ENCODE measurements at places on chromosomes 3 and 15.

- H3K27ac ChIP-seq: no peak overlapping the region
- no peak for DNase-seq
- no peaks in the 10 kb centered on the region for H3K4me1 ChIP-seq
- H3K36me3 ChIP-seq: no peaks in the 10 kb centered on the region
Measured at GRCh38 chr3:25476639-25477038, 48.6 kb downstream of the RARB start.

DNA sequence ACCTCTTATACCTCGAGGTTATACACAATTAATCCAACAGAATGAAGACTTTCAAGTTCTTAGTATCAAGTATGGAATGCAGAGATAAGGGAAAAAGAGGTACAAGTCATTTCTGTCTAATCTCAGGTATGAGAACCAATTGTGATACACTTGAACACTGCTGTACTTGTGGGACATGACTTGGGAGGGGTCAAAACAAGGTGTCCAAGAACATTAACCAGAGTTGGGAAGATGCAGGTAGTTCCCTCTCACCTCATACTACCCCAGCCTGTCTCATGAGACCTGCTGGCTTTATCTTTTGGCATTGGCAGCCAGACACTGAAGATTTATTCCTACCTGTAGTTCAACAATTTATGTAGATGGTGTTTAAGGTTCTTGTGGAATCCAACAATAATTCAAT lies 209.7 kb downstream of the NR1D2 start:
- H3K36me3 ChIP-seq: peaks cover 7% of the 10 kb centered on the region
- peak overlapping the region; percentile 27 for H3K27ac ChIP-seq
- no peaks in the 10 kb centered on the region for H3K27me3 ChIP-seq
- H3K4me3 ChIP-seq: no peak overlapping the region
- peak; percentile 78 for DNase-seq

GRCh38 chr3:146594843-146595482 lies 10.2 kb downstream of the PLSCR5 start:
- H3K4me3 ChIP-seq: no peak overlapping the region
- DNase-seq: no peak
- no peaks in the 10 kb centered on the region for H3K36me3 ChIP-seq
- no peaks in the 10 kb centered on the region for H3K4me1 ChIP-seq
- no peak overlapping the region for H3K27ac ChIP-seq
- no peaks in the 10 kb centered on the region for H3K27me3 ChIP-seq

DNA sequence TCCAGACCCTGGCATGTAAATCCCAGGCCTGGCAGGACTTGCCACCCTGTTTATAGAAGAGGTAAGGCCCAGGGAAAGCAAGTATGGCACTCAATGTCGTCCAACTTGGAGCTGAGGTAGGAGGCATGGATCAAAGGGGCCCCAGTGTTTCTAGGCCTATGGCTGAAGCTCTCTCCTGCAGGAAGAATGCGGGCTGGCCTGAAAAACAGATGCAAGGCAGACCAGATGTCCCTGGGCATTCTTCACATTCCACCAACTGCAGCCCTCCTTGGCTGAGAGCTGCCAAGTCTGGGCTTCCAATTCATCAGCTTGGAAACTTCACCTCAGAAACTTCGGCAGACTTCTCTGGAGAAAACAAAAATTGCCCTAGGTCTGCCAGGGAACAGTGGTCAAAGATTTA lies 22.2 kb downstream of the MESD start:
- H3K36me3 ChIP-seq: no peaks in the 10 kb centered on the region
- H3K4me1 ChIP-seq: peaks cover 32% of the 10 kb centered on the region
- no peaks in the 10 kb centered on the region for H3K27me3 ChIP-seq

DNA sequence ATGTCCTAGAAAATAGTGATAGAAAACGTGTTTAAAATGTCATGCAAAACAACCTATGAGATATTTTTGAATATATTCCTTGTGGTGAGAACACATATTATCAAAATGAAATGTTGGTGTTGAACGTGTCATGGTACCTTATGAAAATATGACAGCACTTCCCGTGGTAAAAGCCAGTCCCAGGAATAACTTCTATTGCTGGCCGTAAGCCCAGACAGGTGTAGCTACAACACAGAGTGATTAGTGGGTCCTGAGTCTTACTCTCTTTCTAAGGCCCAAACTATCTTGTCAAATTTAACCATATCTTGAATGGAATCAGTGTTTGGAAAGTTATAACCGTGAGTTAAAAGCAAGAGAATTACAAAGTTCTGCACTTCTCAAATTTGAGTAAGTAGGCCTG lies 24.1 kb downstream of the RARB start:
- H3K27ac ChIP-seq: no peak overlapping the region
- no peak overlapping the region for H3K4me3 ChIP-seq
- H3K4me1 ChIP-seq: peaks cover 34% of the 10 kb centered on the region
- DNase-seq: no peak

DNA sequence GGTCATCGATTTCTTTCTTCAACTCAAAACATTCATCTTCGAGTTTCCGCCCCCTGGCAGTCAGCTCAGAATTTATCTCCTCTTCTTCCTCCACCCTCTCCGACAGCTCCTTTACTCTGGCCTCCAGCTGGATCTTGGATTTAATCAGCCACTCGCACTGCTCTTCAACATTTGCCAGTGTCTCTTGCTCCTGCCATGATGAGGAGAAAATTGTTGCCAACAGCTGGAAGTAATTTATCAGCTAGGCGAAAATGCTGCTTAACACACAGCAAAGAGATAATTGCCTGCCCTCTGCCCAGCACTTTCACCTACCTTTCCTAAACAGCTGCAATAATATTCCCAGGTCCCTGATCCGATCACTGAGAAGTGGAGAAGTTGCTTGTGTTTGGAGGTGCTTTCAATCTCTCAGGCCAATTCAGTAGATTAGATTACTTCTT lies 69.3 kb downstream of the MYH15 start:
- H3K4me1 ChIP-seq: no peaks in the 10 kb centered on the region
- no peaks in the 10 kb centered on the region for H3K36me3 ChIP-seq
- no peak for DNase-seq
- H3K4me3 ChIP-seq: no peak overlapping the region

DNA sequence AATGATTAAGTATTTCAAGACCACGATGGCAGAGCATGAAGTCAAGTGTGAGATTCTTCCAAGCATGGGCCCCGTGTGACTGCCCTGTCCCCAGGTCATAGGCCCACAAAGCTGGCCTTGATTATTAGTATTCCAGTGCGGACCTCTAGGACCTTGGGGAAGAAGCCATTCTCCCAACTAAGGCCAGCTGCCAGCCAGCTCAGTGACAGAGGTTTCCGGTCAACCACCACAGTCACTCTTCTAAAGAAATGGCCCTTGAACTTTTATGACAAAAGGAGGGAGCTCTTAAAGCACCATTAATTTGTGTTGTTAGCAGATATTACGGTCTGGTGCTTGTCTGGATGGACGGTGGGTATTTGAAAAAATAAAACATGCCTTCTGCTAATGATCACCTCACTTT lies 28.0 kb downstream of the FAM3D start:
- no peaks in the 10 kb centered on the region for H3K4me1 ChIP-seq
- no peaks in the 10 kb centered on the region for H3K36me3 ChIP-seq
- no peaks in the 10 kb centered on the region for H3K27me3 ChIP-seq
- H3K27ac ChIP-seq: no peak overlapping the region

GRCh38 chr3:57956119-57956832 lies 51.9 kb upstream of the FLNB start:
- H3K4me1 ChIP-seq: peaks cover 60% of the 10 kb centered on the region
- no peaks in the 10 kb centered on the region for H3K27me3 ChIP-seq
- H3K27ac ChIP-seq: peak overlapping the region; percentile 72
- H3K4me3 ChIP-seq: no peak overlapping the region

GRCh38 chr15:37973856-37974255 lies 39.4 kb downstream of the TMCO5A start:
- H3K27ac ChIP-seq: no peak overlapping the region
- H3K4me3 ChIP-seq: no peak overlapping the region
- no peaks in the 10 kb centered on the region for H3K36me3 ChIP-seq
- H3K4me1 ChIP-seq: no peaks in the 10 kb centered on the region

DNA sequence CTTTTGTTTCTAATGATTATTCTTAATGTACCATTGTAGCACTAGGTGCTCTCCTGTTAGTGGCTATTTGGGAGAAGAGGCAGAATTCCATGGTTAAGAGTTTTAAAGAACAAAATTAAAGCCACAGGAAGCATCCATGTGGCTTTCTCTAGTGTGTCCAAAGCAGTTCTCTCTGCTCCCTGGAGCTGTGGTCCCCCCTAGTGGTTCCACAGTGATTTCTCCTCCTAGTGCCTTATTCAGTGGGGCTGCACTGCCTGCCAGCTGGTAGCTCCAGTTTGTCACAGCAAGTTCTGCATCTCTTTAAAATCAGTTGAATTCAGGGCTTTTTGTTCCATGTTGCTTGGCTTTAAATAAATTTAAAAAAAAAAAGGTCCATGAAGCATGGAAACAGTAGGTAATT lies 39.6 kb upstream of the FAM98B start:
- H3K36me3 ChIP-seq: no peaks in the 10 kb centered on the region
- H3K4me1 ChIP-seq: no peaks in the 10 kb centered on the region
- H3K27me3 ChIP-seq: no peaks in the 10 kb centered on the region

DNA sequence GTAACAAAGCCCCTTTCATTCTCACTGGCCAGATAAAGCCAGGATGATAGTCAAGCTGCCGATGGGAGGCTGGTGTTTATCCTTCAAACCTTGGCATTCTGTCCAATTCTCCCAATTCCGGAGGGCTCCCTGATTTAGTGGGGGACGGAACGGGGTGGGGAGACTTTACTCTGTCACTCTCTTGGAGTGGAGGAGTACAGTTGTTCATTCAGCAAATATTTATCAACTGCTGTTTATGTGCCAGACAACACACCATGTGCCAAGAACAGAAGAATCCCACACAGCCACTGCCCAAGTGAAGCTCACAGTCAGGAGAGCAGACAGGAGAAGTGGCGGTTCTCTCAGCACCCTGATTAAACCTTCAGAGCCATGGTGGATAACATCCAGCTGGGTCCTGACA lies 63.3 kb downstream of the WNT5A start:
- 0 out of 2 replicates have a peak, but pooled peaks cover 5% of the 10 kb centered on the region for H3K4me1 ChIP-seq
- no peak overlapping the region for H3K4me3 ChIP-seq
- H3K36me3 ChIP-seq: no peaks in the 10 kb centered on the region
- DNase-seq: no peak
